T-helper 17 cell (primary cell): ENCODE measurements at places on chromosomes 7 and 10. TPM values are rescaled to one million over a fixed set of nuclear protein-coding genes. Genes with fewer than 3 reads are reported as not detected.

DNA sequence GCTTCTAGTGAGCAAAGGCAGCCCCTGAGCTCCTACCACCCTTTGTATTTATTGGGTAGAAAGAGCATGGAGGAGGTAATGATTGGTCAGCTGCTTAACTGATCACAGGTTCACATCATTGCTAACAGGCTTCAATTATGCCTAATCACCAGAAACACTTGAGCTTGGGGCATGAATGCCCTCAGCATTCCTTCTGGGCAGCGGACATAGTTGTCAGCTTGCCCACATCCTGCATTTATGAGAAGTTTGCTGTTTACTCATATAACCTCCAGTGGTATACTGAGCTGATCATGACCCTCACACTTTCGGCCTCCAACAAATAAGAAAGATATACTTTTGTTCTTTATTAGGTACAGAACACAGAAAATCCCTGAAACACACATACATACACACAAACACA, 140.3 kb upstream of the ODAD2 start:
- DNase-seq, result no peak

- DNase-seq, result no peak
Measured at GRCh38 chr10:113917636-113918035, 63.2 kb downstream of the NHLRC2 start.

GRCh38 chr10:125720002-125720382, 483 bp downstream of the EDRF1 start:
- no peak for DNase-seq

- DNase-seq, result no peak
Measured at GRCh38 chr10:49509771-49510303, 29.1 kb downstream of the ERCC6 start.

GRCh38 chr7:54663186-54663585, 95.8 kb downstream of the SEC61G start:
- no peak for DNase-seq

DNA sequence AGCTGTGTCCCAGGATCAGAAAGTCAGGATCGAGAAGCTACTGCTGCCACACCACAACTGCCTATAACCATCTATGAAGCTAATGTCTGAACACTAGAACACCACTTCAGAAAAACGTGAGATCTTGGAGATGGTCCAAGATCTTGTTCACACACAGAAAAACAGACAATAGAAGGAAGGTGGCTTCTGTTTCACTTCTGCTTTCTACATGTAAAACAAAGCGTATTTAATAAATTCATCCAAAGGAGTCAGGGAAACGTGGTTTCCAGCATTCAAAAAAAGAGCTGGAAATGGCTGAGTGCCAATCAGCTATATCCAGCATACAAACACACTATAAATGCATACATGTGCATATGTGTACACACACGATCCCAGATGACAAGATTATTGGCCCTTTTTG, 70.2 kb upstream of the CCDC71L start:
- DNase-seq, result no peak

- peak; percentile 74 for DNase-seq
Measured at GRCh38 chr10:133274751-133275683, 1.7 kb downstream of the ADAM8 start.

GRCh38 chr10:37758074-37758473, 99.3 kb downstream of the ZNF248 start:
- no peak for DNase-seq

DNA sequence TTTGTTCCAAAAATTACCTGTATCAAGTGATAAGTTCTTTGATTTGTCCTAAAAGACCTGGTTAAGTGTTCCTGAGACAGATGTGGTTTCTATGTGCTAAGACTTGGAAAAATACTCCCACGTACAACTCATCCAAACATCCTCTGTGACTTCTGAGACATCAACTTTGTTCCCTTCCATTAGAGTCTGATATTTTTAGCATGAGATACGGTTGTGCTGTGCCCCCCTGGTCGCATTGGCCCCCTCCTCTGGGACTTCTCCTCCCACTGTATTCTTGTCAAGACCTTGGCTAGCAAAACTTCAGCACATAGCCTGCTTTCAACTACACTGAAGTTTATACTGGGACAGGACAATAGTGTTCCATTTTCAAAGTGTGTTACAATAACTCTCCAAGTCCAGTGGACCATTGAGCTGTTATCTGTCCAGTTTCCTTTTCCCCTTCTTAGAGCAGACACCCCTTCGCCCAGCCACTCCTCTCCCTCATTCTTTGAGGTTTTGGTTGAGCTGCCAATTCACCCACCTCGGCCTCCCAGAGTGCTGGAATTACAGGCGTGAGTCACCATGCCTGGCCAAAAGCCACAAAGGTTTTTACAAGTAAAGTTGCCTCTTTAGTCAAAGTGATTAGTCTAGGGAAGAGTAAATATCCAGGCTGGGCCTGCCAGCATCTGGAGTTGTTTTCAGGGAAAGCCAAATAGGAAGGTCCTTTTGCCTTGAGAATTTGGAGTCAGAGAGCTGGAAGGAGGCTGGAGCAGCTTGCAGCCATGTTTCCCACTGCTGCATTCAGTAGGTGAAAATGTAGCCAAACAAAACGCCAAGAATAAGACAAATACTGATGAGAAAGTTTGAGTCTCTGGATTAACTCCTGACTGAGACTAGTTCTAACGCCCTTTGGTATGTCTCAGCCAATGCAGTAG, 17.8 kb upstream of the PDLIM1 start:
- no peak for DNase-seq

GRCh38 chr10:113959383-113959760, 84.3 kb upstream of the ADRB1 start:
- no peak for DNase-seq

DNA sequence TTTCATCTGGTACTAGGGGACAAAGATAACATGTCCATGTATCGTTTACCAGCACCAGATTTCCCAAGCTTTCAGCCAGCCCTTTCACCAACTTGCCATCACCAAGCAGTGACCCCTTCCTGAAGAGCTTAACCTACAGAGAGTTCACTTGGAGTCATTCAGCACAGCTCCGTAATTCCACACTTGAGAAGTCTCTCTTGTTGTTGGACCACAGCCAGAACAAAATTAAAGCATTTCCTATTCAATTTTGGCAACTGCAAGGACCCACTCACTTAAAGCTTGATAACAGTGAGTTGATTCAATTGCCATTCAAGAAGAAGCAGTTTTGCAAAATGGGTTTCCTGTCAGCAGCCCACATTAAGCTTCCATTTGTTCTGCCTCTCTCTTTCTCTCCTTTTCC, 88.5 kb upstream of the LRRTM3 start:
- DNase-seq, result no peak

DNA sequence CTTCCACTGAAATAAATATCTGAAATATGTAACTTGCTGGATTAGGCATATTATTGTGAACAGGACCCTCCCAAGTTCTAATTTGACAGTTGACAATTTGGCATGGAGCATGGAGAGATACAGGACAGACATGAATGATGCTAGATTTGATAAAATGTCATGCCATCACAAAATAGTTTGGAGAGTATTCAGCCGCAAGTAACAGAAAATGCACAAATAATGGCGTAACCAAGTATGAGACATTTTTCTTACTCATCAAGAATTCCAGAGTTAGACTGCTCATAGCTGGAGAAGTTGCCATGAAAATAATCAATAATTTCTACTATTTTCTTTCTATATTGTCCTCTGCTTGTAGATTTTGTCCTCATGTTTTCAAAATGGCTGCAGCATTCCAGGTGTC, 45.5 kb upstream of the GPAM start:
- DNase-seq, result no peak

GRCh38 chr10:119749455-119749854, 23.6 kb downstream of the INPP5F start:
- DNase-seq, result no peak

DNA sequence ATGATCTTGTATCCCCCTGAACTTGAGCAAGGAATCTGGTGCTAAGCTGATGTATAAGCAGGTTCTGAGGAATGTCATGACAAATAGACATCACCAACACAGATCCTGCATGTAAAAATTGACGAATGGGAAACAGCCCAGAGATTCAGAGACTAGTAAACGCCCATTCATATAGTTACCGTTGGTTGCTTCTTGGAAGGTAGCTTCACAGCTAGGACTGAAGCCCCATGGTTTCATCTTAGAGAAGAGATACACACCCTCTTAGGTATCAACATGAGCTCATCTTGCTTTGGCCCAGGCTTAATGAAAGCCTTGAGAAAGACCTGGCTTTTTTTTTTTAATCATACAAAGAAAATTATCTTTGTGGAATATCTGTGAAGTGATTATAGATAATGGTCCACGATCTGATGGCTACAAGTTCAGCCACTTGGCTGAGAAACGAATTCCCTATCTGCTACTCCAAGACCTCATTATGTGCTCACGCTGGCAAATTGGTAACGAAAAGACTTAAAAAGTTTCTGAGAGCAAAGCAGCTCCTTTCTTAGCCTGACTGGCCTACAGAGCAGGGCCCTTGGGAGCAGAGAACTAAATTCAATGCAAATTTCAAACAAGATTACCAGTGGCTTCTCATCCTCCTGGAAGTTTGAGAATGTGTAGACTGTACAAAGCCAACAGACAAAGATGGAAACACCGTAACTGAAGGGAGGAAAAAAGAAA, 181.1 kb downstream of the NRP1 start:
- DNase-seq, result no peak

DNA sequence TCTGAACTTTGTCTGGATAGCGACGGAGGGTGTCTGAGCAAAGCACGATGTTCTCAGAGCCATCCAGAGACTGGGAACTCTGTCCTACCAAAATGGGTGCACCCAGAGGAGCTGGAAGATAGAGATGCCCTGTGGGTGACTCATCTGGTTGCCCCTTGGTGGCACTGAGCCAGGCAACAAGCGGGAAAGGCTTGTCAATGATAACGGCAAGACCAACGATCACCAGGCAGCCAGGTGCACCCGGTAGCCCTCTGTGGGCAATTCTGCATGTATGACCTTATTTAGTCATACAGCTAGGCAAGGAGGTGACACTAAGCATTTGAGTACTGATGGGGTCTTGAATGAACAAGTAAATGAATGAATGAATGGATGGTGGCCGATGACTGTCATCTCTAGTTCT, 2.8 kb upstream of the ELN start:
- DNase-seq, result no peak

DNA sequence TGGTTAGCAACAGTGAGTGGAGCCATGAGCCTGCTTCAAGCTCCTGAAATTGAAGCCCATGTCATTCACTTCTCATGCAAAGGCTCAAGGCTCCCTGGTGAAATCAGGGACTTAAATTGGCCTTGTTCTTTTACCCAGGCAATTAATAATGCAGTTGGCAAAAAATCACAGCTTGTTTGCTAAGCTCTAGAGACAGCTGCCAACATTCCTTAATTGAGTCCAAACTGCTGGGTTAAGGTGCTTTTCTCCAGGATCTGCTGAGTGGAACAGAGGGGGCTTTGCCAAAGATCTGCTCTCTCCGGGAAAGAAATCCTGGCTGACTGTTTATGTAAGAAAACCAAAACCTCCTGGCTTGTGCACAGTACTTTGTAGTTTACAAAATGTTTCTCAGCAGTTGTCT, 257.6 kb upstream of the GHITM start:
- DNase-seq, result no peak

- no peak for DNase-seq
Measured at GRCh38 chr10:110174201-110174600, 33.2 kb upstream of the MXI1 start.

GRCh38 chr7:12653518-12653917, 33.9 kb upstream of the ARL4A start:
- no peak for DNase-seq

DNA sequence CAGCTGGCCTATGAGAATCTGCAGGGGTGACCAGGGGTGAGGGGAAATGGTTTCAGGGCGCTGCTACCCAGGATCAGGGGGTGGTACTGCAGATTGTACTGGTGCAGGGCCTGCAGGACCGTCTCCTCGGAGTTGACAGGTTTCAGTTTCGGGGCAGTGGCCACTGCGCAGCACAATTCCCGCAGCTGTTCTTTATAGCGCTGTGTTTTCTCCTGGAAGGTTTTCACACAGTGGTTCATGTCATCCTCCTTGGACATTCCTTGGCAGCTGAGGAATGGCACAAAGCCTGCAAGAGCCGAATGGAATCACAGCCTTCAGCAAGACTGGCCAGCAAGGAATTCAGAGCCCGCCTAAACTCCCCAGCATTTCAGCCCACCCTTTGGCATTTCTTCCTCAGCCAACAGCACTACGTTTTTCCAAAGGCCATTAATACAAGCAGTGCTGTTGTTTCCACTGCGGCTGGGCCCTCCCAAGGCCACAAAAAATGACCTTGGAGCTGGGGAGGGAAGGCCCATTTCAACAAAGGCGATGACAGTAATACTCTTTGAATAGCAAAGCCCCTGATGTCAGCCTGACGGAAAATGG, 44.9 kb downstream of the PNLIPRP2 start:
- DNase-seq, result no peak

- DNase-seq, result no peak
Measured at GRCh38 chr10:78931321-78932053, 137.3 kb upstream of the ZMIZ1 start.

- no peak for DNase-seq
Measured at GRCh38 chr7:152909683-152910544, 150.4 kb downstream of the ACTR3B start.

GRCh38 chr10:132571650-132572544, 34.3 kb downstream of the INPP5A start:
- no peak for DNase-seq

DNA sequence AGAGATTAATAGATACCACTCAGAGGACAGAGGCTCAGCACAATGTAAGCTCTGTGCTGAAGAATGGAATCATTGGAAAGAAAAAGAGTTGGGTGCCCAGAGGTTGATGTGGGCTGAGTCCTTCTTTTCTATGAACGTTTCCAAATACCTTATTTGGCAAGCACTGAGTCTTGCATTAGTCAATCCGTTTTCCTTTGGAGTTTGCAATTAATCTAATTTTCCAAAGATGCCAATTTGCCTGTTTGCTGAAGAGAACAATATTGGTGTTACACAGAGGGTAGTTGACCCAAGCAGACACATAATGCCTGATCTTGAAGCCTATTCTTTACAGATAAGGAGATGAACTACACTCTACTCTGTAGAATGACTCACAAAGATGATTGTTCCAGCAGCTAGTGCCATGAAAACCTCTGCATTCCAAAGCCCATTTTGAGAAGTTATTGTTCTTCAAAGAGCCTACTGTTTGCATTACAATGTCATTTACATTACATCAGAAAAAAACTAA, 55.4 kb upstream of the MET start:
- no peak for DNase-seq

DNA sequence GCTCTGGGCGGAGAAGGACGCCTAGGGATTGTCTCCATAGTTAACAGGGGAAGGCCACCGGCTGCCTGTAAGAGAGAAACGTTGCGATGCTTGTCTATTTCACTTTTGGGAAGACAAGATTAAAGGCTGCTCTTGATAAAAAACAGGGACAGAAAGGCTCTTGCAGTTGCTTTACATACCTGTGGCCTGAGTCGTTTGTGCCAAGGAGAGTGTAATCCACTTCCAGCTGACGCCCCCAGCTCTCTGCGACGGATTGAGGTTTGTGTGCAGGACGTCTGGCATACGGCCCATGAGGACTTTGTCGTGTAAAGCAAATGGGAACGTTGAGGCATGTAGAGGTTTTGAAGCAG, 1.1 kb downstream of the MAP3K8 start:
- DNase-seq, result no peak

The PGAM1 gene
- total RNA-seq, result 88.6 TPM

The MBL2 gene
- total RNA-seq, result not detected

The TIAL1 gene
- total RNA-seq, result 169 TPM

The SHH gene
- not detected for total RNA-seq

The TMEM196 gene
- not detected for total RNA-seq

The TRRAP gene
- total RNA-seq, result 77.2 TPM

The AHCYL2 gene
- 13.4 TPM for total RNA-seq

The FBXO24 gene
- total RNA-seq, result 0.70 TPM

The SORBS1 gene
- total RNA-seq, result 2.5 TPM

The GRM3 gene
- not detected for total RNA-seq

The MINPP1 gene
- 2.2 TPM for total RNA-seq

The SLC13A1 gene
- total RNA-seq, result not detected

The BTBD16 gene
- not detected for total RNA-seq

The VPS37D gene
- total RNA-seq, result not detected

The ORC5 gene
- 15.6 TPM for total RNA-seq

The MICALL2 gene
- 3.4 TPM for total RNA-seq
